ENCODE measurements at places on chromosomes 2 and 18.

GRCh38 chr2:19046986-19047780 is 311.2 kb downstream of the OSR1 start:
- DNase-seq, result no peak
- no peak overlapping the region for H3K27ac ChIP-seq
- no peak overlapping the region for H3K4me3 ChIP-seq
- no peaks in the 10 kb centered on the region for H3K4me1 ChIP-seq
- no peaks in the 10 kb centered on the region for H3K36me3 ChIP-seq
- H3K27me3 ChIP-seq, result no peaks in the 10 kb centered on the region

GRCh38 chr2:70161069-70161534 is 29.7 kb downstream of the C2orf42 start:
- H3K27ac ChIP-seq, result no peak overlapping the region
- H3K4me1 ChIP-seq, result no peaks in the 10 kb centered on the region
- no peak for DNase-seq
- H3K27me3 ChIP-seq, result no peaks in the 10 kb centered on the region
- no peak overlapping the region for H3K4me3 ChIP-seq

GRCh38 chr2:101205521-101206479 is 46.9 kb upstream of the CNOT11 start:
- H3K27me3 ChIP-seq, result no peaks in the 10 kb centered on the region
- no peak overlapping the region for H3K27ac ChIP-seq
- H3K4me1 ChIP-seq, result no peaks in the 10 kb centered on the region

DNA sequence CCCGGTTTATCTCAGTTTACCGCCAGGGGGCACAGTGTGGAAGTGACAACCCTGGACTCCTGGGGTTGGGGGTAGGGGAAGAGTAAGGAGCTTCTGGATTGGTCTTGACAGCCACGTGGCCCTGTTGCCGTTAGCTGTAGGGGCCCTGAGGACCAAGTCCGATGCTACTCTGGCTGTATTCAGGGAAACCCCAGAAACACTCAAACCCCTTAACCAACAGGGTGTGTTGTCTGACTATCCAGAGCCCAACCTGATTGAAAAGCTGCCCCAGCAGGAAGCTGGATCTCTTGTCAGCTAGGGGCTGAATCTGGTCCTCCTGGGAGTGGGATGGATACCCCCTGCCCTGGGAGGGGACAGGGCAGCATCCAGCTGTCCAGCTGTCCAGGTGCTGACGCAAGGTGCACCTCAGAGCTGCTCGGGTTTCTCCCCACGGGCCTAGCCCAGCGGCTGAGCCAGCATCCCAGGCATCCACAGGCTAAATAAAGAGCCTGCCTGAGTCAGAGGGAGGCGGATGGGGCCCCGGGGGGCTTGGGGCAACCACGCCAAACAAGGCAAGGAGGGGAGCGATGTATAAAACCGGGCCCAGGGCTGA is 3.1 kb upstream of the GMPPA start:
- no peaks in the 10 kb centered on the region for H3K36me3 ChIP-seq
- no peak overlapping the region for H3K27ac ChIP-seq
- H3K4me1 ChIP-seq, result peaks cover 39% of the 10 kb centered on the region
- no peak overlapping the region for H3K4me3 ChIP-seq

GRCh38 chr2:158513841-158514240 is 57.1 kb downstream of the PKP4 start:
- no peaks in the 10 kb centered on the region for H3K36me3 ChIP-seq
- H3K27me3 ChIP-seq, result no peaks in the 10 kb centered on the region
- H3K4me1 ChIP-seq, result peaks cover 3% of the 10 kb centered on the region
- no peak for DNase-seq
- no peak overlapping the region for H3K27ac ChIP-seq

DNA sequence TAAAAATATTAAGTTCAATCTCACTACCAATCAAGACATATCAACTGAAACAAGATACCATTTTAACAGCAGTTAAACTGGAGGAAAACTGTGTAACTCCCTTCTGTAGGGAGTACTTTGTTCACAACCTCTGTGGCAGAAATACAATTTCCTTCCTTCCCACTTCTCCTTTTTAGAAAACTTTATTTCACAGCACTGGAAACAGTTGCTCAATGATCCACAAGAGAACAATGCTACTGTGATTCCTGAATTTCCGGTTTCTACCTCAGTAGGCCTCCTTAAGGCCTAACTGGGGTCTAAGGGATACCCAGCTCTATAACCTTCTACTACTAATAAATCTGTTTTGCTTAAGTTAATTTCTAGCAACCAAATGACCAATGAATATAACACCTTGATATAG is 14.1 kb downstream of the TLK1 start:
- no peaks in the 10 kb centered on the region for H3K36me3 ChIP-seq
- peaks cover 2% of the 10 kb centered on the region for H3K4me1 ChIP-seq
- H3K27me3 ChIP-seq, result no peaks in the 10 kb centered on the region
- H3K4me3 ChIP-seq, result no peak overlapping the region
- no peak for DNase-seq

- no peaks in the 10 kb centered on the region for H3K27me3 ChIP-seq
- no peak for DNase-seq
- no peaks in the 10 kb centered on the region for H3K36me3 ChIP-seq
- H3K4me3 ChIP-seq, result no peak overlapping the region
- no peak overlapping the region for H3K27ac ChIP-seq
- no peaks in the 10 kb centered on the region for H3K4me1 ChIP-seq
These were observed 16.9 kb downstream of the ZNF521 start for GRCh38 chr18:25335062-25335461.

Data from thymus (tissue), 14 donors.